ENCODE measurements at places on chromosomes 7 and 10.

DNA sequence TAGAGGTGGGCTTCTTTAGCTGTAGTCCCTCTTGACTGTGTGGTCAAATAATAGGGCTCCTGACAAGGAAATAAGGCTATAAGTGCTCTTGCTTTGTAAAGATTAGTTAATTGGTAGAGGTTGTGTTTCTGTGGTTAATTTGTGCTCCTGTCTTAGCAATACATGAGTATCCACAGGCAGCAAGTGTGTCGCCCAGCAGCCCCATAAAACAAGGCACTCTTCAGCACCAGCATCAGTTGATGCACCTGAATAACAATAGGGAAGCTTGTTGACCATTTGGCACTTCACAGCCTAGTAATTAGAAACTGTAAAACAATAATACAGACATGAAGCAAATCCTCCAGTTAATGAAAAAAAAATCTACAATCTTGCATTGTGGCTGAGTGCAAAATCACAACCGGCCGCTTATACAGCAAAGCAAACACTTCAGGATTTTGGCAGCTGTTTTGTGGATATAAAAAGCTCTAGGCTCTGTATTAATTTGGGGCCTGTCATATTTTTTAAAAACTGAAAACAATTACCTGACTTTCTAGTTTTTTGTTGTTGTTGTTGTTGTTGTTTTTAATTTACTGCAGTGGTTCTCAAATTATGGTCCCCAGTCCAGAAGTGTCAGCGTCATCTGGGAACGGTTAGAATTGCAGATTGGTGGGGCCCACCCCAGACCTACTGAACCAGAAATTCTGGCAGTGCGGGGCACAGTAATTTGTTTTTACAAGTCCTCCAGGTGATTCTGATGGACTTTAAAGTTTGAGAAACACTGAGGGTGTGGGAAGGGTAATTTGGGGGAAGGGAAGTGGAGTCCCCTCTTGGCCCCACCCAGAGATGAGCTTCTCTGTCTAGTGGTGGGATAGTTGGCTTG, 56.8 kb downstream of the AUTS2 start:
- DNase-seq, result no peak

GRCh38 chr10:74824184-74824899, 2.1 kb upstream of the KAT6B start:
- DNase-seq, result no peak

DNA sequence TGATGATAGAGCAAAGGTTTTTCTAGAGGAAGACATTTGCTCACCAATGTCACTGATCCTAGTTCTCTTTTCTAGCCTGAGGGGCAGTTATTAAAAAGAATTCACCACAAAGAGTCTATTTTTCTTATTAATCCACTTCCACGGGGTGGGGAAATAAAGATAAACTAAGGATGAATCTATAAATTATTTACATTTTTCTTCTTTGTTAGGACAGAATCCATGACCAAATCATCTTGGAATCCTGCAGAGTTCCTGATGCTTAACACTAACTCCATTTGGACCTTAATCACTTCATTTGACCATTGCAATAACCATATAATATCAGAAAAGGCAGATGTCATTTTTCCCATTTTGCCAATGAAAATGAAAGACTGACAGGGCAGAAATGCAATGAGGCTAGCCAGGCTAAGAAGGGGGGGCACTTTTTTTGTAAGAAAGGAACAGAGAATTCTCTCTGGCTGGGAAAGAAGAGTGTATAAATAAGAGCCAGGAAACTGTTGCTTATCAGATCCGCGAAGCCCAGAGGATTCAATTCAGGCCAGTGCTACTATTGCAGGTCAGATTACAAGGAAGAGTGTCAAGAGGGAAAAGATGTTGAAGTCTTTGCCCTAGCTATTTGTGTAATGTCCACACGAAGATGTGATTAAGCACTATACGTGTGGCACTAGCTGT, 433.2 kb downstream of the TNS3 start:
- DNase-seq, result no peak

- DNase-seq, result no peak
Observed at GRCh38 chr7:44132039-44132438, 8.7 kb upstream of the POLD2 start.

GRCh38 chr7:100443096-100443840, 7.0 kb upstream of the PPP1R35 start:
- DNase-seq, result no peak

DNA sequence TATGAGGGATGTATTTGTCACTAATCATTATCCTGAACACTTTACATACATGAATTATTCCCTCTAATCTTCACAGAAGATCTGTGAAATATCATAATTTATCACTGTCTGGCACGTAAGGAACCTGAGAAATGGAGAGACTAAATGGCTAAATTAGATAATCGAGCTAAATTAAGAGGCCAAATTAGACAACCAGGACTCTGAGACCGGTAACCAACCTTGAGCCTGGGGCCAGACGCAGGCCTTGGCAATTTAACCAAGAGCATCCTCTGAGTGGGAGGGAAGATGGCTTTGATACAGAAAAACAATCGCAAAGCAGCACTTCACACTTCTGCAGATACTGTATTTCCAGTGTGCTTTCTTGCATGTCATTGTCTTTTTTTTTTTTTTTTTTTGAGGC, 21.4 kb downstream of the SVOPL start:
- no peak for DNase-seq

GRCh38 chr10:75861582-75861981, 430.2 kb downstream of the LRMDA start:
- no peak for DNase-seq

GRCh38 chr10:78476156-78476555, 442.5 kb downstream of the RPS24 start:
- DNase-seq, result no peak

- no peak for DNase-seq
Observed at GRCh38 chr10:6875269-6875865, 295.3 kb upstream of the PRKCQ start.

GRCh38 chr10:58433066-58433465, 47.9 kb downstream of the TFAM start:
- no peak for DNase-seq

- no peak for DNase-seq
Observed at GRCh38 chr7:85757348-85757747, 570.5 kb upstream of the SEMA3D start.

DNA sequence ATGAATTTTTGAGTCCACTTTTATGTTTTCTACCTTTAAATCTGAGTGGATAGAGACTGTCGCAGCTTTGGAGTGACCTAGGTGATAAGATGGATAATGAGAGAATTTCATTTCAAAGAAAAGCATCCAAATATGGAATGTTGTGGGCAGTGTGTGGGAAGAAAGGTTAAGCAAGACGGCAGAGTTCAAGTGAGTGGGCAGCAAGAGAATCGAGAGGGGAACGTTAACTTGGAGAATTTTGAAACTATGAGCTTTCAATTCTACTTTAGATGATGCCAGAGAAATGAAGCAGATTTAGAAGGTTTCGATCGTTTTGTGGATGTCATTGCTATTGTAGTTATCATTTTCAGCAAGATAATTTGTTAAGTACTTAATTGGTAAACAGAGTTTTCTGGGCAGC, 73.0 kb downstream of the XRCC2 start:
- no peak for DNase-seq

DNA sequence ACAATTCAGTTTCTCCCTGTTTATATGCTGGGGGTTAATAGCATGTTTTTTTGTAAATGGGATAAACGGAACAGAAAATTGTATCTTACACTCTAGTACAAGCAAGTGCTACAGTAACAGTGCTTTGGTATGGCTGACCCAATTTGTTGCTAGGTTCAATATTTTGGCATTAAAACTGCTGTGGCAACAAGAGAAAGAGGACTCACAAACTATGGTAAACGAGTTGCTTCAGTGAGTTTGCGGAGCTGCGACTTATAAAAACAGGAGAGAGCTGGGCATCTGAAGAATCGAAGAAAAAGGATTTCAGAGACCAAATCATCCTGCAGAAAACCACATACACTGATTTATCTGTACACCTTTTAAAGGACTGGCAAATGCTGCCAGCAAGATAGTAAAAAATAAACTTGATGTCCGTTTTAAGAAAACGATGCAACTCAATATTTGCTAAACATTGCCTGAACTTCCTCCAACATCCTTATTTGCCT, 2.2 kb downstream of the GLUD1 start:
- DNase-seq, result no peak

GRCh38 chr10:89814278-89814677, 112.9 kb downstream of the KIF20B start:
- no peak for DNase-seq

DNA sequence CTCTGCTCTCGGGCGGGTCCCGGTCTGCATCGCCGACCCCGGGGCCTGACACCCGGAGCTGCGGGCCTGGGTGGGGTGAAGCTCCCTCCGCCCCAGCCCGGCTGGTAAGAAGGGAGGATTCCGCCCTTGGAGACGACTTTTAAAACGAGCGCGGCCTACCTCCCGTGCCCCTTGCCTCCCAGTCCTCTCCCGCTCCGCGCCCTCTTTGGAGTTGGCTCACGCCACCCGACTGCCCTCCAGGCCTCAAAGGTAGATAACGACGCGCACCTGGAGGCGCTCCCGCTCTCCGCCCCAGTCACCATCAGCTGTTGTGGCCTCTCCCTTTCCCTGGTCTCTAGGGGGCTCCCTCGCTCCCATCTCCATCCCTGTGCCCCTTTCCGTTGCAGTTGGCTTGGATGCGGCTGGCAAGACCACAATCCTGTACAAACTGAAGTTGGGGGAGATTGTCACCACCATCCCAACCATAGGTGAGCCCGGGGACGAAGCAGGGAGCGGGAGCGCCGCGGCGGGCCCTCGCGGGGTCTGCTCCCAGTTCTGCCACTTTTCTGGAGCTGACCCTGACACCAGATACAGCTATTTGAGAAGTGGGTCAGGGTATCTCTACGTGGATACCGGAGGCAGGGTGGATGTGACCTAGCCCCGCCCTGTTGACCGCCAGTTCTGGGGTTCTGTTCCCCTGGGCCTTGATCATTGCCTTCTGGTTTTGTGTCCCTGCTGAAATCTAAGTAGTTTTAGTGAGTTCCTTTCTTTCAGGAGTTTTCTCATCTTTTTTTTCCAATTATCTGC, 679 bp downstream of the ARF5 start:
- peak; percentile 29 for DNase-seq

DNA sequence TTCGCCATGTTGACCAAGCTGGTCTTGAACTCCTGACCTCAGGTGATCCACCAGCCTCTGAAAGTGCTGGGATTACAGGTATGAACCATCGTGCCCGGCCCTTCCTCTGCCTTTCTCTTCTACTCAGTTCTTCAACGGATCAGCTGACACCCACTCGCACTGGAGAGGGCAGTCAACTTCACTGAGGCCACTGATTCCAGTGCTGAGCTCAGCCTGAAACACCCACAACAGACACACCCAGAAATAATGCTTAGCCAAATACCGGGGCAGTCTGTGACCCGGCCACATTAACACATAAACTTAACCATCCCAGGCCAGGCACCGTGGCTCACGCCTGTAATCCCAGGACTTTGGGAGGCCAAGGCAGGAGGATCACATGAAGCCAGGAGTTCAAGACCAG, 119.3 kb upstream of the CHST15 start:
- DNase-seq, result no peak

- DNase-seq, result no peak
Observed at GRCh38 chr10:72952642-72953158, 1.9 kb downstream of the PLA2G12B start.

GRCh38 chr7:139370943-139371313, 11.2 kb downstream of the LUC7L2 start:
- no peak for DNase-seq

DNA sequence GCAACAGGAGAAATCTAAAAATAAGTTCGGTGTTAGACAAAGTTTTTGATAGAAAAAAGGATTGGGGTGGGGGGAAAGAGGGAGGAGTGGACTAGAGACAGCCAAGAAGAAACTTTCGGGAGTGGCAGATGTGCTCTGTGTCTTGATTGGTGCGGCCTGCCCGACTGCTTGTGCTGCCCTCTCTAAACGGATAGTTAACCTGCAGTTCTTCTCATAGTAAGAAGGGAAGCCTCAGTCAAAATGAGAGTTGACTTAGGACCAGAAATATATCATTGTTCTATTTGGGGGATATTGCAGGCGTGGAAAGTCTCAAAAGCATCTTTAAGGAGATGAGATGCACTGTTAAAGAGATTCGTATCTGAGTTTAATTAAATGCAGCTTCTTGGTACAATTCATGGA, 39.3 kb downstream of the UBE3C start:
- DNase-seq, result no peak

- DNase-seq, result no peak
Observed at GRCh38 chr10:69641261-69641980, 11.4 kb downstream of the FAM241B start.

DNA sequence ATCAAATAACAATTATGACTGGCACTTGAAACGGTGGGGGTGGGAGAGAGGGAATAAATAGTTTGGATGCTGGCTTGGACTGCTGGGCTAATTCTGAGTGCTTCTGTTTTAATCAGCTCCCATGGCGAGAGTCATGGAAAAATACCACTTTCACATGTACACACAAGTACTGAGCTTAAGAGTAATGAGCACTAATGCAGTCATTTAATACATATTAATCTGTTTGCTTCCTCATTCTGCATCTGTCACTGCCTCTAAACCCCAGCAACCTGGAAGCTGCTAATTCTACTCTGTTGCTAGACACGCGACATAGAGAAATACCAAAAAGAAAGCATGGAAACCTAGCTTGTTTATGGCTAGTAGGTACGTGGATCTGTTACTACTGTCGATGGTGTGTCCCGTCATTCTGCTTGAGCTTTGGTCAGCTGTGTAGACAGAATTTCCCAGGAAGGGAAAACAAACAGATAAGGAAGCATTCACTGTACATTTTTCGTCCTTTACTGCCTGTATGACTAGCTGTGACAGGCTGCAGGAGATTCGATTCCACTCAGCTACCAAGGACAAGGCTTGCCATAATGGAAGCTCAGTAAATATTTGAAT, 238.8 kb downstream of the BAMBI start:
- DNase-seq, result no peak

DNA sequence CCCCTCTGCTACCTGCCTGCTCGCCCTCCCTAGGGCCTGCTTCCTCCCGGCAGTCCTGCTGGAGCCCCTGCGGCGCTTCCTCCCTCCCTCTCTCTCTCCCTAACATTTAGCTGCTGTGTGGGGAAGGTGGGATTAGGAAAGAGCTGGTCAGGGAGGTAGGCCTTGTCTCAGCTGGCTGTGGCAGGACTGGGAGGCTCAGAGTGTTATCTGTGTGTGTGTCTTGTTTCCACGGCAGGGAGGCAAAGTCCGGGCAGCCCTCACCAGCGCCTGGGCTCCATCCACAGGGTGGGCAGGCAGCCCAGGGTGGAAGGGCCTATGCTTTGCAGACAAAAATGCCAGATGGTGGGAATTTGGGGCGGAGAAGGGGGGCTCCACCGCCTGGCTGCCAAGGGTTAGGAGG, 105.7 kb downstream of the RPS24 start:
- no peak for DNase-seq

- DNase-seq, result no peak
Observed at GRCh38 chr7:2880874-2881533, 36.9 kb upstream of the GNA12 start.

GRCh38 chr7:151206914-151207313, 3.4 kb downstream of the H2BK1 start:
- DNase-seq, result no peak

DNA sequence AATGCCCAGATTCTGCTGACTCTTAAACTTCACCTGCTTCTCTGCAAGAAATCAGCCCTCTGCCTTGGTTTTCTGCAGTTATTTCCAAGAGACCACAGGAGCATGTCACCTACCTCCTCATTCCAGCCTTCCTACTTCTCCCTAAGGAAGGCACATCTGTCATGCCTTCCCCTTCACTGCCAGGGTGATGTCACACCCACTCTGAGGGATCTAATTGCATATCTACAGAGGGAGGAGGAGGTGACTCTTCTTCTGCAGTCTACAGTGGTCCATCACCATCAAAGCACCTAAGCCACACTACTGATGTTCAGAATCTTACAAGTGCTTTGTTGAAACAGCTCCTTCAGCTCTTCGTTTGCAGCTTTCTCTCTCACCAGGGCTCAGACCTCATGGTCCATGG, 275.5 kb downstream of the FGFR2 start:
- DNase-seq, result no peak

GRCh38 chr7:140683657-140684056, 10.9 kb downstream of the ADCK2 start:
- no peak for DNase-seq

Measured in HL-60 (cell line).